ENCODE measurements at places on chromosomes 12 and 14. TPM values are rescaled to one million over a fixed set of nuclear protein-coding genes. Genes with fewer than 3 reads are reported as not detected.
A peak's percentile ranks its signal among the peaks of the same experiment; 100 is the strongest.

The USP44 gene
- total RNA-seq: 1.3 TPM

- no peak for DNase-seq
Observed at GRCh38 chr12:7650091-7650490, 15.6 kb downstream of the APOBEC1 start.

GRCh38 chr14:105503935-105504692, 13.1 kb downstream of the TEDC1 start:
- no peak for DNase-seq

The OR2AP1 gene
- total RNA-seq: not detected

DNA sequence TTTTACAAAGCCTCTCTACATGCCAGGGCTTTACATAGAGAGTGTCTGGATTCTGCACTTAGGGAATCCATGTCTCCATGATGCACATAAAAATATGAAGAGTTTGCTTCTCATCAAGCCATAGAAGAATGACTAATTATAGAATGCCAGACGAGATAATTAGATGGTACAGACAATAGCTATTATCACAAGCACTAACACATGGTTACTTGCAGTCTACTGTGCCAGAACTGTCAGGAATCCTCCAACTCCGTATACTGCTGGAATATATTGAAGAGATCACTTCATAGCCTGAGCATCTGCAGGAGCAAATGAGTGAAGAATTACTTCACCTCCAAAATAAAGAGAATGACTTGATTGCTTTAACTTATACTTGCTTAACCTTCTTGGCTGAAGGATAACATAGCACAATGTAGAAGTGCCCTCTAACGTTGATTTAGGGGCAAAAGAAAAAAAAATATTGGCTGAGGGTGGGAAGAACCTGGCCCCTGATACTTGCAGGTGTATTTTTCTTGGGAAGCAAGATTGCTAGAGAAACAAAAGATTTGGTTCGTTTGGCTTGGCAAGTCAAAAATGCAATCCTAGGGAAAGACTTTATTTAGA, 272.8 kb upstream of the FAR2 start:
- no peak for DNase-seq

The SERPINA5 gene
- total RNA-seq: not detected

The RD3L gene
- total RNA-seq: not detected

DNA sequence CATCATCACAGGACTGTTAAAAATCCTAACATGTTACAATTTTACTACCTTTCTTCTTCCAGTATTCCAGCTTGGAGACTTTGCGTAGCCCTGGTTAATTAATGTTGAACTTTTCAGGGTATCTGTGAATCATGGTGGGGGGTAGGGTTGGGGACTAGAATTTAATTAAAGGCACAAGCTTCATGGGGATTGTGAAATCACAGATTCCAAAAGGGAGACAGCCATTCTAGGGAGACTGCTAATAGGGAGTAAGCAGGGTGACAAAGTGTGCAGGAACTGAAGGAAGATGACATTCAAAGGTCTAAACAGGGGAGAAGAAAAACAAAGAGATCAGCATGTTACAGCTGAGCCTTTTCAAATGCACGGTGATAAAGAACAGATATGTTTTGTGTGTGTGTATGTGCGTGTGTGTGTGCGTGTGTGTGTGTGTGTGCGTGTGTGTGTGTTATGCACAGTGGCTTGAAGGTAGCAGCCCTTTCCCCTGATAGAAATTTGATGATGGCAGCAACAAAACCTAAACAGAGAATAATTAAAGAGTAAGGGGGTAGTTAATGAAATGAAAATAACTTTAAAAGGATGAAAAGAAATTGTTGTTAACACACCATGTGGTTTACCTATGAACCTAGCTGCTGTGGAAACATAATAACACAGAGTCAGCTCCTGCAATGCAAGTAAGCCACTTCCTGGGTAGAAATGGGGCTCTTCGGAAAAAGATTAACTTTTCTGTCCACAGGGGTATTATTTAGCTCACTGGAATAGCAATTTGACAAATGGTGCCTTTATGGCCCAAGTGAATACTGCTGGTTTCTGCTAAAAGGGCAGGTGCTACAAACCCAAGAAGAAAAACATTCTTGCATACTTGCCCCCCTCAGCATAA, 581.7 kb downstream of the DIO2 start:
- DNase-seq: no peak

GRCh38 chr12:95300286-95300685, 82.7 kb downstream of the VEZT start:
- DNase-seq: no peak

The YARS2 gene
- total RNA-seq: 36.6 TPM

The ENTPD5 gene
- 12.6 TPM for total RNA-seq

DNA sequence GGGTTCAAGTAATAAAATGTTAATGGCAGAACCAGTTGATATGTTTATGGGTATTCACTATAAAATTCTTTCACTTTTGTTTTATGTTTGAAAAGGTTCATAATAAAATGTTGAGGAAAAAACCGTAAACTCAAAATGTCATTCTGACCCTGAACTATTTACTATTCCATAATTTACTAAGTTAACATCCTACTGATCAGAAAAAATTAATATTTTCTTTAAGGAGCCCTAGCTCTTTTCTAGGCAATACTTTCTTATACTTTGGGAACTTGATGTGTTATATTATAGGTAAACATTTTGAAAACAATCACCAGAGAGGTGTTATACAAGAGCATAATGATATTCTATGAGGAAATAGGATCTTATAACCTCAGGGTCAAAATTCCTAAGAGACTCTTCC, 334.6 kb downstream of the ZFP36L1 start:
- DNase-seq: peak; percentile 32

The AICDA gene
- total RNA-seq: not detected

- no peak for DNase-seq
Observed at GRCh38 chr14:100392356-100392755, 69.2 kb downstream of the SLC25A47 start.

DNA sequence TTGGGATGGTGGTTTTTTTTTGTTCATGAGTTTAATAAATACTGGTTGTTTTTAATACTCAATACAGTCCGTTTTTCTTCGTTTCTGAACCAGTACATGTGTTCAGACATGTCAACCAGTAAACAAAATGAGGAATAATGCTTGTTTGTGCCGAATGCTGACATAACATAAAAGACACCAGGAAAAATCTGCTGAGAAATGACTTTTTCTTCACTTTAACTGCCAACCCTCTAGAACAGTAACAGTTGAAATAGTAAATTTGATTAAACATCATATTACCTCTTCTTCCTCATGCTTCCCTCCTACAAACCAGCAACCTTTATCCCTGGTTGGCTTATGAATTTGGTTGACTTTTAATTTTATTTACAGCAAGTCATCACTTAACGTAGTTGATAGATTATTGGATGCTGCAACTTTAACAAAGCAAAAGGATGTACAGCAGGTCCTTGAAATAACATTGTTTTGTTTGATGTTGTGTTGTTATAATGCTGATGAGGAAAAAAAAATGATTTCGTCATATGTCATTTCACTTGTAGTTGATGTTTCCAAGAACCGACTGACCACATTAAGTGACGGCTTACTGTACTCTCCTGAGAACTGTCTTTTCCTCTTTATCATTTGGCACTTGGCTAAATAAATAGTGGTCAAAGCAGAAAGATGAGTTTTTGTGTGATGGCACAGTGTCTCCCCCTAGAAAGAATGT, 340.5 kb downstream of the TMTC2 start:
- no peak for DNase-seq

GRCh38 chr12:42143452-42144157, 1.1 kb downstream of the GXYLT1 start:
- no peak for DNase-seq

GRCh38 chr12:6825398-6826124, 2.6 kb upstream of the P3H3 start:
- peak; percentile 93 for DNase-seq

The CPNE6 gene
- not detected for total RNA-seq

The LGR5 gene
- total RNA-seq: not detected

DNA sequence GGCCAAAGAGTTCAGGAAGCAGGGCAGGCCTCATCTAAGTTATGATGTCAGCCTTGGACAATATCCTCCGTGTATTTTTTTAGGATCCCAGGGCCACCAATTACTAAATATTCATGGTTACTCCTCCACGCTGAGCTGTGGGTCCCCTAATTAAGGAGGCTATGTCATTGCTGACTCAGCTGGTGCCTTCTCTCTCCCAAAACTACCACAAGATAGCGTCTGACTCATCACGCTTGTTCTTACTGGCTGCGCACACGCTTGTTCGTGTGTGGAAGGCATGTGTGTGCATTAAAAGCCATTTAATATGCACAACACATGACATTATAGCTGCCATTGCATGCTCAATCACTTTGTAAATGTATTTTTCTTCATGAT, 78.3 kb downstream of the GSC start:
- no peak for DNase-seq

The ADAMTS20 gene
- total RNA-seq: 1.0 TPM

The TNFRSF1A gene
- 144 TPM for total RNA-seq

The CTDSP2 gene
- 102 TPM for total RNA-seq

GRCh38 chr12:93518725-93519124, 51.4 kb downstream of the MRPL42 start:
- DNase-seq: no peak

GRCh38 chr12:9073076-9073475, 42.6 kb downstream of the A2M start:
- DNase-seq: no peak

The GPX2 gene
- 196 TPM for total RNA-seq

DNA sequence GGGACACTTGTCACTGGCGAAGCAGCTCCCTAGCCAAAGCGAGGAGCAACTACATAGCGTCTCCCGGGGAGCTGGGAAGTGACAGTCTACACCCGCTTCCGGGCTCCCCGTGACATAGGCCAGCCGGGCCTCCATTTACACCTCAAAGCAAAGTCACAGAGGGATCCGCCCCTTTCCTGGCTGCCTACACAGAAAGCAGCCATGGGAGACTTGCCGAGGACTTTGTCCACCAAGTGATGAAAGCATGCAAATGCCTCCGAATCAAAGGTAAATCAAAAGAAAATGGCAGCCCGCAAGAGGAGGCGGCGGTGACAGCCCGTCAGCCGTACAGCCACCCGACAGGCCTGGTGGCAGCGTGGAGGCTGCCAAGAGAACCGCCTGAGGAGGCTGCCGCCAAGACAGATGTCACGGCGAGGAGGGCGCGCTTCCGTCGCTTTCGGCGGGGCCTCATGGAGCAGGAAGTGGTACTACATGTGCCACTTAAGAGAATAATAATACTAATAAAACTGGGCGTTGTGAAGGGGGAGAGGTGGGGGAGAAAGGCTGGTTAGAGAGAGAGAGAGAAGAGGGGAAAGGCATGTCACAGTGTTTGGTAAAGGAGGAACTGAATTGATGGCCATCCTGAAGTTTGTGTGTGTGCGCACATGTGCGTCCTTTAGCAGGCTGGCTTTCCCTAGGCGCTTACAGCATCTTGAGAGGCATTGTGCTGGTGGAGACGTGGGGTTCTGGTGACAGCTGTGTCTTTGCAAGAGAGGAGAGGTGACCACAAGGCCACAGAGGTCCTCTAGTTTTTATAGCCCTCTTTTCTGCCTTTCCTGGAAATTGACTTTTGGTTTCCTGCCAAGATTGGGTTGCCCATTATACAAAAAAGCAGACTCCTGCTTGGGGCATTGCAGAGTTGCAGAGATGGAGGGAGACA, 661.7 kb downstream of the VRK1 start:
- no peak for DNase-seq

DNA sequence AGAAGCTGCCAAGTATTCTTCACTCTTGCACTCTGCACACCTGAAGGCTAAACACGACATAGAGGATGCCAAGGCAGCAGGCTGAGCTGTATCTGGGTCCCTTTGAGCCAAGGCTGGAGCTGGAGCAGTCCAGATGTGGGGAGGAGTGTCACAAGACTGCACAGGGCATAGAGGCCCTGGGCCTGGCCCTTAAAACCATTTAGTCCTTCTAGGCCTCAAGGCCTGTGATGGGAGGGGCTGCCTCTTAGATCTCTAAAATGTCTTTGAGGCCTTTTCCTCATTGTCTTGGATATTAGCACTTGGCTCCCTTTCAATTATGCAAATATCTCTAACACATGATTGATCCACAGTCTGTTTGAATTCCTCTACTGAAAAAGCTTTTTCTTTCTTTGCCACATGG, 28.0 kb upstream of the C14orf132 start:
- no peak for DNase-seq

GRCh38 chr14:22088614-22089342, 415.2 kb upstream of the OR4E1 start:
- peak; percentile 35 for DNase-seq

The RIPK3 gene
- 6.4 TPM for total RNA-seq

GRCh38 chr12:43100231-43100630, 451.8 kb downstream of the ADAMTS20 start:
- DNase-seq: no peak

GRCh38 chr14:52325126-52325525, 11.0 kb downstream of the PTGER2 start:
- DNase-seq: no peak

DNA sequence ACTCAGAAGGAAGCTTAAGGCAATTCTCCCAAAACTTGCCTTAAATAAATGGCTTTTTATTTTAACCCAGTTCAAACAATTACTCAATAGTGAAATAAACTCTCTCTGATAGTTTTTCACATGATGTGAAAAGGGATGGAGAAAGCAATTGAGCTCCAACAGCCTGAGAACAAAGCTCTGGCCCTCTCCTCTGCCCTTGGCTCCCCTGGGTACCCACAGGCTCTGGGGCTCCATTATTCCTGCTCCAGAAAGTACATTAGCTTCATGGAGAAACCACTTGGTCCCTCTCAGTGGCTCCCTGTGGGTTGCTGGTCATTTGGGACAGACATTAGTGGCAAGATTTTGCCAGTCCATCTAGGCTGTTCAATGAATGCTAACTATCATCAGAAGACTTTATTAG, 242.8 kb downstream of the ATP23 start:
- DNase-seq: no peak

DNA sequence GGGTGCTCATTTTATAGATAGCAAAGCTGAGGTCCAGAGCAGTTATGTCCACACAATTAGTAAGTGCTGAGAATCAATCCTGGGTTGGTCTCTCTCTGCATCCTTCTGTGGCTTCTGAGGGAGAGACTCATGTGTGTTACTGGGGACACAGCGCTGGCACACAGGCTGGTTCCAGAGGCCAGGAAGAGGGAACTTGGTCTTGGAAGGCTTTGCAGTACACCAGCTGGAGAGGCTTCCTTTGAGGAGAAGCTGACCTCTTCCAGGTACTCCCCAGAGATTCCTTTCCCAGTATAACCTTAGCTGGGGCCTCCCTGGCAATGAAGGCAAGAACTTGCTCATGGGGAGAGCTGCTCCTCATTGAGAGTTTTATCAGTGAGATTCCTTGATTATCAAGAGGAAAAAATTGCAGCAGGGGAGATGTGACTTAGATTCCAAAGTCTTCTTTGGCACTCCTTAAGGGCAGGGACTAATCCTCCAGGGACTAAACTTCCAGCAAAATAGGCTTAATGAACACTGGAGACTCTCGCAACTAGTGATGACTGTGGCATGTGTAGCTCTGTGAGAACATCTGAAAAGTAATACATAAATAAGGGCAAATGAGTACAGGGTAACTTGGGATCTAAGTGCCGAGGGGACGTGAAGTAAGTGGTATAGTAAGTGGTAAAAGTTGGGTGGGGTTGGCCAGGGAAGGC, 13.9 kb upstream of the KRT80 start:
- no peak for DNase-seq
